ENCODE measurements at places on chromosomes 1 and 21.
A peak's percentile ranks its signal among the peaks of the same experiment; 100 is the strongest.

GRCh38 chr1:29388170-29388569 lies 151.8 kb downstream of the PTPRU start:
- no peak for DNase-seq

GRCh38 chr1:183506561-183506960 lies 34.3 kb downstream of the SMG7 start:
- DNase-seq = no peak

DNA sequence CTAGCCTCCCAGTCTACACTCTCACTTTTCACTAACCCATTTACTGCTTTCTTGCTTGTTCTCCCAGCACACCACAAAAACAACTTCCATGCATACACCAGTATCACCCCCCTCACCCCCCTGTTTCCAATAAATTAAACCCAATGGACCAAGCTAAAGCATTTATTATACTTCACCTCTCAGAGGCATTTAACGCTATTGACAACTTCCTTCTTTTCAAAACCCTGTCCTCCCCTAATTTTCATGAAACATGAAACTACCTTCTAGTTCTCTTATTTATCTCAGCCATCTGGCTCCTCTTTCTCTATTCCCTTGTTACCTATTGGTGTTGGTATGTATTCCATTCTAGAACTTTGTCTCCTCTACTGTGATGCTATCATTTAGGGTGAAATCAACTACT lies 32.3 kb downstream of the PTPRC start:
- DNase-seq = no peak

GRCh38 chr1:233587958-233588799 lies 25.7 kb upstream of the KCNK1 start:
- no peak for DNase-seq

- no peak for DNase-seq
Observed at GRCh38 chr1:232911027-232911599, 39.3 kb upstream of the NTPCR start.

- DNase-seq = no peak
Observed at GRCh38 chr1:233215135-233215760, 80.3 kb downstream of the PCNX2 start.

DNA sequence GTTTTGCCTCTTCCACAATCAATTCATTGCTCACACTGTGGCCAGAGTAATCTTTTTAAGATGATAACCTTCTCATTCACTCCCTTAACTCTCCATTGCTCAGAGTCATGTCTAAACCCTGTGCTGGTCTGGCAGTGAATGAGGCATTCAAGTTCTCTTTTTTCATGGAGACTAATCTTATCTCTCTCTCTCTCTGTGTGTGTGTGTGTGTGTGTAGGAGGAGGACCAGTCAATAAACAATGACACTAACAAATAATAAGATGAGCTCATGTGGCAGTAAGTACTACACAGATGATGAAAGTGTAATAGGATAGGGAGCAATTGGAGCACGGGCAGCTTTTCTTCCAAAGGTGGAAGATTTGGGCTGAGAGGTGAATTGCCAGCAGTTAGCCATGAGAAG lies 122.0 kb upstream of the B3GALT2 start:
- DNase-seq = no peak

DNA sequence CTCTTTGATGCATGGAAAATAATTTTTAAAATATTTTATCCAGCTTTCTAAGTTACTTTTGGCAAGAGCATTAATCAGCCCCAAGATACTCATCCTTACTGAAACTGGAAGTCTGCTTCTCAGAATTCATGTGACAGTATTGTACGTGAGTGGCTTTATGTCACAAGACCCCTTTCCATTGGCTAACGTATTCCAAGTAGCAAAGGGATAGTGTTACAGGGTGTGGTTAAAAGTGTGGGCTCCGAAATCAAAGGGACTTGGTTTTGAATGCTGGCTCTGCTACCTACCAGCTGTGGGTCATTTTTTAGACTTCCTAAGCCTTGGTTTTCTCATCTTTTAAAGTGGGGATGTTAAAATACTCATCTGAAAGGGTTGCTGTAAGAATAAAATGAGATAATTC lies 91.7 kb downstream of the RHOU start:
- no peak for DNase-seq

DNA sequence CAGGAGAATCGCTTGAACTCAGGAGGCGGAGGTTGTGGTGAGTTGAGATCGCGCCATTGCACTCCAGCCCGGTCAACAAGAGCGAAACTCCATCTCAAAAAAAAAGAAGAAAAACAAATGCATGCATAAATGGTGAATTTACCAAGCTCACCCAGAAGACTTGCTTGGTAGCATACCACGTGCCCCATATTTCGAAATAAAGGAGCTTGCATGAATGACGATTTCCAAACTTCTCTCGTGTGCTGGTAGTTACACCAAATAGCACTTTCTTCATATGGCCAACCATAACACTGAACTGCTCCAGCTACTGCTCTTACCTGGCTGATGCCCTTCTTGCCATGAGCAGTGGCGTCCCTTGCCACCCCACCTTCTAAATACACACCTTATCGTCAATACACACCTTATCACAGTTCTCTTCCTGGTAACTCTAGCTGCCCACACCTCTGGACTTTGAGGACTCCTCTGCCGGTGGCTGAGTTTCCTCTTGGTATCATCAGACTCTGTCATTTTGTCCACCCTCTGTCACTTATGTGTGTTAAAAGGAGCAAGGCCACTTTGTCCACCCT lies 2.8 kb downstream of the DOP1B start:
- DNase-seq = no peak

GRCh38 chr1:1260843-1261560 lies 12.7 kb downstream of the UBE2J2 start:
- DNase-seq = no peak

GRCh38 chr1:55071477-55071876 lies 32.1 kb downstream of the PCSK9 start:
- DNase-seq = no peak

GRCh38 chr1:183461350-183461749 lies 10.9 kb upstream of the SMG7 start:
- DNase-seq = no peak

DNA sequence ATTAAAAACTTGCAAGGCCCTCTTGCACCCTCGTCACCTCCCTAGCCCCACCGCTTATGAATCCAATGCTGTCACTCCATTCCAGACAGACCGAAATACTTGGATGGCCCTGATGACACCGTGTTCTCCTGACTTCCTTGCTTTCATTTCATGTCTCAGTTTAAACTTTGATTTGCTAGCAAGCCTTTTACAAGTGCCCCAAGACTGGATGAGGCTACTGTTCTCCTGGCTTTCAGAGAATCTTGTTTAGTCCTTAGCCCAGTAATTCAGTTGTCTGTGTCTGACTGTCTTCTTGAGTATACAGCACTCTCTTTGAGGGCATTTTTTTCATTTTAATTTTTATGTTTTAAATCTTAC lies 824 bp upstream of the IFI44L start:
- DNase-seq = no peak

- no peak for DNase-seq
Observed at GRCh38 chr1:100530880-100531487, 7.0 kb upstream of the GPR88 start.

DNA sequence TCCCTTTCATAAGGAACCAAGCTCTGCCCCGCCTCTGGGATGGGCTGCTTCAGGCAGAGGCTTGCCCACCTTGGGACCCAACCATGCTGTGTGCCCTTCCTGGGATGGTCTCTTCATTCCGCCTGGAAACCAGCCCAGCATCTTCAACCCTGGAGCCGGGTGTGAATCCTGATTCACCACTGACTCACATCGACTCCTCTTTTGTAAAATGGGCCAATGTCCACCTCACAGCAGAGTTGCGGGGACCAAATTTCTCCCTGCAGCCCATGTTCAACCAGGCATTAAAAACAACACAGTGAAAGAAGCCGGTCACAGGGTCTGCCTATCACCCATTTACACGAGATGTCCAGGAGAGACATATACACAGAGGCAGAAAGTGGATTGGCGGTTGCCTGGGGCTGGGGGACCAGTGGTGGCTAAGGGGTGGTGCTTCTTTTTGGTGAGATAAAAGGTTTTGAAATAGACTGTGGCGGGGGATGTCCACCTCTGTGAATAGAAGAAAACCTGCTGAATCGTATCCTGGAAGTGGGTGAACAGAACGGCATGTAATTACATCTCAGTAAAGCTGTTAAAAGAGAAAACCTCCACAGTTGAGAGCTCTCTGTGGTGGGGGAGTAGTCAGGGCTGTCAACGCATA lies 6.9 kb upstream of the GPR153 start:
- DNase-seq = no peak

DNA sequence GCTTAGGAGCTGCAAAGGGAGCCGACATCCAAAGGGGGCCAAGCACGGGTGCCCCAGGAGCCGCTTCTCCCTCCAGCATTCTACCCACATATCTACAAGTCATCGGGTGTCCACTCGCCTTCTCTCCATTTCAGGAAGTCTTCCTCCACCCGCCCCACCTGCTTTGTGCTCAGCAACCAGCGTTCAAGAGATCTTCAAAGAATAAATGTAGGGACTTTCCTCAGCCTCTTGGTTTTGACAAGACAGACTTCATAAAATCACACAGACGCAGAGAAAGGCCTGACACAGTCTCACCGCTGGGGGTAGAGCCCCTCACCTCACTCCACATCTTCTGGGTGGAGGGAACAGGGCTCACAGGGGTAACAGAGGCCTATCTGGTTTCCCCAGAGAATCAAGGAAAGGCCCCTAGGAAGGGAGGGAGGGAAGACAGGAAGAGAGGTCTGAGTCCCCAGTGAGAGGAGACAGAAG lies 49.5 kb downstream of the SSBP3 start:
- DNase-seq = no peak

- no peak for DNase-seq
Observed at GRCh38 chr1:24389231-24389678, 24.3 kb downstream of the STPG1 start.

GRCh38 chr1:43931711-43932660 lies 1.6 kb upstream of the ARTN start:
- no peak for DNase-seq

DNA sequence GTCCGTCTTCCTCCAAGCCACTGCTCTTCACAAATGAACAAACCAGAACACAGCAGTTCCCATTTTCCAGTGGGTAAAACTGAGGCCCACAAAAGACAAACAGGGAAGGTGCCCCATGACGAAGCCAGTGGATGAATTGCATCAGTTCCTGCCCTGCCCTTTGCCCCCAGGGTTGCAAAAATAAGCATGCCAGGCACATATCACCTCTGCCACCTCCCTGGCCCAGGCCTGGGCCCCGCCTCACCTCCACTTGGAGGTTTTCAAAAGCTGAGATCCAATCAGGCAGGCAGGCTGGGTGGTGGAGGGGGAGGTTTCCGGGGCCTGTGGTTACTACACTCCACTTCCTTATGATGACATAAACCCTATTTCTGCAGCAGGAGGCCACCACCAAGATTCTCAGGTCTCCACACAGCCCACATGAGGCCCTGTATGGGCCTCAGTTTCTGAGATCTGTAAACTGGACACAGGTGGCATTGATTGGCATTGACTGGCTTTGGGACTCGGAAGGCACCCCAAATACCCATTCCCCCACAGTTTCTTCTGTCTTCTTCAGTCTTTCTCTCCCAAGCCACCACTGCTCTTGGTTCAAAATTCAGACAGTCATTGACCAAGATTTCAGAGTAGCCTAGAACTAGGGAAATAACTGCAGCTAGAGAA lies 4.1 kb downstream of the KIF21B start:
- peak; percentile 79 for DNase-seq

DNA sequence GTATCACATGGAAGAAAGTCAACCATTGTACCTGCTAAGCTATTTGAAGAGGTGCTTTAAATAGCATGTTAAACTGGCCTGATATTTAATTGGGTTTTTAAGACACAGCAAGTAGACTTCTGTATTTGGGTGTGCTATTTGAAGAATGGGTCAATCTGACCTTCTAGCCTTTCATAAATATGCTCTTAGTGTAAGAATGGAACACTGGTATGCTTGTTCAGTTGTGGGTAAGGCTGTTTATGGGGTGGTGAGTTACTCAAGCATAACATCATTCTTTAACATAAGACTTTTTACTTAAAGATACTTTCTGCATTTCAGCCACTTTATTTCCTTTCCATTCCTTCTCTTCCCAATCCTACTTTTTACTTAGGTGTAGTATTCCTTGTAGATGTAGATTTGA lies 21.4 kb downstream of the AHCYL1 start:
- no peak for DNase-seq

DNA sequence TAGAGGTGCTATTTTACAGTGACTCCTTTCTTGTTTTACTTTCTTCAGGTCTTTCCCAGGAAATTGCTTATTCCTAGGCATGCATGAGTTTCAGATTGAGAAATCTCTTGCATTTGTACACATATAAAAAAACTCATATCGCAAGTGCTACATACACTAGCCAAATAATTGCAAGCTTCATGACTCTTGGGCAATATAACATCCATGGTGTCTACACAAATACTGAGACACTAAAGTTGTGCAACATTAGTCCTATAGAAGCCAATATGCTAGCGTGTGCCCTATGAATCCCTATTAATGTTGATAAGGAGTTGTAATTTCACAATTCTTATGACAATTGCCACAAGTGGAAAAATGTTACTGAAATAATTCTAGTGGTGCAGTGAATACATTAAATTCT lies 591.0 kb downstream of the ADGRL2 start:
- no peak for DNase-seq

DNA sequence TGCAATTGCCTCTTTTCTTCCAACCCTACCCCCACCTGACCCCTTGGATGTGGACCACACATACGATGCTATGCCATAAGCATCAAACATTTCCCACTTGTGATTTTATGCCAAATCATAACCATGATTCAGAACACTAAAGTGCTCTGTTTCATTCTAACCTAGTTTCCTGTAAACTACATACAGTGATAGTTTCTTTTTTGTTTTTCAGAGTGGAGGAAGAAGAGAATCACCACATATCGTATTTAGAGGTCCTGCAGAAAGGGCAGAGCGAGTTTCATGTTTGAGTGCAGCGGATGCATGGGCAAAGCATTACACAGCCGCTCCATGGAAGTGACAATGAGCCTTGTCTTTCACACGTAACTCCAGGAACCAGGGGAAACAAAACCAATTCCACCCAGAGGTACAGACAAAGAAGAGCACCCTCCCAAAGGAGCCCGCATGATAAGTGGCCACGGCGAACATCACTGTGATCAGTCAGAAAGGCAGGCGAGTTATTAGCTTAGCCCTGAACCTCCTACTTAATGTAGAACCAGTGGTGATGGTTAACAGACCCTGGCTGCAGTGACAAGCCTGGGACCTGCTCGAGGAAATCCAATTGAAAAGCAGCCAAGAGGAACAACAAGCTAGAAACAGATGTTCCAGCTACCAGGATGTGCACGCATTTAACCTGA lies 64.0 kb upstream of the ZNF281 start:
- DNase-seq = no peak

GRCh38 chr1:17199267-17200044 lies 5.5 kb upstream of the PADI1 start:
- DNase-seq = no peak

GRCh38 chr1:165452336-165453130 lies 7.6 kb upstream of the RXRG start:
- no peak for DNase-seq

- DNase-seq = no peak
Observed at GRCh38 chr1:116172666-116173065, 61.5 kb downstream of the MAB21L3 start.

All from stimulated activated CD8-positive, alpha-beta memory T cell treated with anti-CD3 and anti-CD28 coated beads, Interleukin-2, amount 100 ng/mL, for 1 hour (primary cell).